NCI-H524 (cell line): ENCODE measurements at places on chromosomes 1 and 21.

GRCh38 chr1:91020486-91020885 lies 1.3 kb downstream of the ZNF644 start:
- DNase-seq: no peak

GRCh38 chr1:40607921-40608320 lies 57.6 kb downstream of the RIMS3 start:
- DNase-seq: no peak

GRCh38 chr1:7366955-7367665 lies 404.0 kb upstream of the VAMP3 start:
- no peak for DNase-seq

- DNase-seq: no peak
Observed at GRCh38 chr1:34265396-34265795, 88.7 kb downstream of the C1orf94 start.

DNA sequence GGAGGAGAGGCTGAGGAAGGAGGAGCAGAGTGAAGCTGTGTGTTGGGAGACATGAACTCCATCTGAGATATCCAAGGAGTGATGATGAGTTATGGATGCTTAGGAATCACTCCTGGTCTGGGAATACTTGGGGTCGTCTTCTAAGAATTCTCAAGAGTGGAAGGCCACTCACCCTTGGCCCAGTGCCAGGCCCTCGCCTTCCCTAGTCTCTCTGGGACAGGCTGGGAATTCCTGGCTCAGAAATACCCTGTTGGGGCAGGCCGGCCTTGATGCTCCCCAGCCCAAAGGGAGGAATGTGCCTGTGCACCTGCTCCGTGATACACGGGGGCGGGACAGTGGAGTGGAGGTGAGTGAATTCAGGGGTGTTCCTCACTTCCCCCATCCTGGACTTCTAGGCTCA lies 12.6 kb upstream of the LMNA start:
- DNase-seq: no peak
